ENCODE measurements at places on chromosomes 2 and 18.

DNA sequence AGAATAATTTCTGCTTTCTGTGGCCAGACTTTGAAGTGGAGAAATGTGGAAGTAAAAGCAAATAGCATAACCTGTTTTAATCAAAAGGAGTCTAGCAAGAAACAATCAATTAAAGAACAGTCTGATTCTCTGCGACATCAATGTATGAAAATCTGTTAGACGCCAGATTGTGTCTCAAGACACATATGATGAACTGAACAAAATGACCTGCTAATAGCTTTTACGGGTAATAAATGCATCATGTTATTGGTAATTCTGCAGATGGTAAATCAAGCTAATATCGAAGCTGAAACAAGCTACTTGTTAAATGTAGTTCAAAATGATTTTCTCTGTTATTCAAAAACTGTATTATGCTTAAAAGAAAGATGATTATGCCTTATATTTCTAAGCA, 208.5 kb upstream of the FIGN start:
- no peak for DNase-seq

- no peak for DNase-seq
These were observed 1398.0 kb upstream of the NXPH2 start for GRCh38 chr2:140178234-140178633.

DNA sequence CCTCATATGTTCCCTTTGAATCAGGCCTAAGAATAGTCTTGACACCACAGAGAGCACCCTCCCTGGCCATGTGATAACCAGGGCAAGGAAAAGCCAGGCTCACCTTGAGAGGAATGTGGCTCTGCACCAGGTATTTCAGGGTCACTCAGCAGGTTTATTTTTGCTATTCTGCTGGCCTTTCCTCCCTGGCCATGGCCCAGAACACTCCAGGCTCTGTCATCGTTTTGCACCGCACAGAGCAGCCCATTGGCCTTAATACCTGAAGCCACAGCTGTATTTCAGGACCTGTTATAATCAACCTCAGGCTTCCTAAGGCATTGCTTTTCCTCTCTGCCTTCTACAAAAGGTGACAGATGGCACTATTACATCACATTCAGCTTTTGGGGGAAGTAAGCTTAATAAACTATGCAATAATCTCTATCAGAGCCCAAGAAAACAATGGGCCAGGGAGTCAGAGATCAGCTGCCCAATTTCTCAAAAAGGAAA, 668.3 kb downstream of the IRS1 start:
- no peak for DNase-seq

DNA sequence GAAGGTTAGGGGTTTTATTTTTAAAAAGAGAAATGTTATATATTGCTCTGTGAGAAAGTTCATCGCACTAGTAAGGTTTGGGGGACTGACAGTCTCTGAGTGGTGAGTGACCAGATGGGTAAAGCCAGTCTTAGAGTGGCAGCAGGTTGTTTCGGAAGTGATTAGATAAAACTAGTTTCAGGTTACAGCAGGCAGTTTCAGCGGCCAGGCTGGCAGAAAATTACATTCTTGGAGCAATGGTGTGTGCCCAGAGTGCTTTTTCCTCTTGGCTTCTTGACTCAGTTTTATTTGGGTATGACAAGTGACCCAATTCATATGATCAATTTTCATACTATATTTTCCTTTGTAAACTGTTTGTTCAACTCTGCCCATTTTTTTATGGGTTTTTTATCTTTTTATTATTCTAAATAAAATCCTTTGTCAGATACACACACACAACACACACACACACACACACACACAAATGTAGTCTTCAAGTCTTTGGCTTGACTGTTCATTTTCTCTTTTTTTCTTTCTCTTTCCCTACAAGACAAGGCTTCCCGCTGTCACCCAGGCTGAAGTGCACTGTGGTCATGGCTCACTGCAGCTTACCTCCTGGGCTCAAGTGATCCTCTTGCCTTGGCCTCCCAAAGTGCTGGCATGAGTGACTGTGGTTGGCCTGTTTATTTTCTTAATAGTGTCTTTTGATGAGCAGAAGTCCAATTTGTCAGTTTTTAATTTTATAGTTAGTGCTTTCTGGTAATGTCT, 30.9 kb downstream of the RALBP1 start:
- no peak for DNase-seq

DNA sequence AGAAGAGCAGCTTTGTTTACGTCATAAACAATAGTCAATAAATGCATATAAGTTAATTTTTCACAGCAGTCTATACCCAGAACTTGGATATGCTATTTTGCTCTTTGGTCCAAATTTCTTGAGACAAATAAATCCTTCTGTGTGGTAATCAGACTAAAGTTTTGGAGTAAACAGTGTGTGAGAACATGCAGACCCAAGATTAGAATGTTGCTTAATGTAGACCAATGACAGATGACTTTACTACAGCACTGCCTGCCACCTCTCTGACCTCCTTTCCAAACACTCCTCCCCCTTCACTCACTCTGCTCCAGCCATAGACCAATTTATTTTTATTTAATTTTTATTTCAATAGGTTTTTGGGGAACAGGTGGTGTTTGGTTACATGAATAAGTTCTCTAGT, 115.3 kb upstream of the TANK start:
- no peak for DNase-seq

DNA sequence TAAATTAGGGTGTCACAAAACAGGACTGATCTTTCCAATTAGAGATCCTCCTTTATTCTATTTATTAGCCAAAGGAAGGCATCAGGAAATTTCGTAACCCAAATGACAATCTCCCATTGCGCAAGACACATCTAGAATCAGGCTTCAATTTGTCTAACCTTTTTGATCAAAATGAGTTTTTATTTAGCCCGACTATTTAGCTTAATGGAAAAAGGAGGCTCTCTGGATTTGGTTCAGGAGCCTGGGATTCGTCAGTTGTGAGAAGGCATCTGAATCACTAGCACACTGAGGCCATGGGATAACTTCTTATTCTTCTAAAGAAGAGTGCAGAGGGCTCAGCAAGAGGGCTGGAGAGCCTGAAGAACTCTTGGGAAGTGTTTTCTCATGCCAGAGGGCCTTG, 332.1 kb upstream of the ETAA1 start:
- no peak for DNase-seq

- DNase-seq = no peak
These were observed 57.8 kb downstream of the DIPK1C start for GRCh38 chr18:74399091-74399887.

DNA sequence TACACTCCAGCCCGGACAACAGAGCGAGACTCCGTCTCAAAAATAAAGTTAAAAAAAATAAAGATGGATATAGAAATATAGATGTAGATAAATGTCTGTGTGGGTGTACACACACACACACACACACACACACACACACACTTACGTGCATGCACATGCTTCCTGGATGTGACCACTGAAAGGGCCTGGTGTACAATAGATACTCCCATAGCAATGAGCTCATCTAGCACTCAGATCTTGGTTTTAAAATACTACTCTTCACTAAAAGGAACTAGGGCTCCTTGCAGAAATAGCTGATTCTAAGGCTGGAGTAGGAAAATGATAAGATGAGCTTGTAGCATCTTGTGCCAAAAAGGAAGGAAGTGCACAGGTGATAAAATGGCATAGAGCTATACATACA, 39.1 kb downstream of the ROCK2 start:
- no peak for DNase-seq

- no peak for DNase-seq
These were observed 323.9 kb downstream of the SMAD2 start for GRCh38 chr18:47606526-47606925.

- no peak for DNase-seq
These were observed 159.2 kb upstream of the SH3BP4 start for GRCh38 chr2:234792621-234793022.

DNA sequence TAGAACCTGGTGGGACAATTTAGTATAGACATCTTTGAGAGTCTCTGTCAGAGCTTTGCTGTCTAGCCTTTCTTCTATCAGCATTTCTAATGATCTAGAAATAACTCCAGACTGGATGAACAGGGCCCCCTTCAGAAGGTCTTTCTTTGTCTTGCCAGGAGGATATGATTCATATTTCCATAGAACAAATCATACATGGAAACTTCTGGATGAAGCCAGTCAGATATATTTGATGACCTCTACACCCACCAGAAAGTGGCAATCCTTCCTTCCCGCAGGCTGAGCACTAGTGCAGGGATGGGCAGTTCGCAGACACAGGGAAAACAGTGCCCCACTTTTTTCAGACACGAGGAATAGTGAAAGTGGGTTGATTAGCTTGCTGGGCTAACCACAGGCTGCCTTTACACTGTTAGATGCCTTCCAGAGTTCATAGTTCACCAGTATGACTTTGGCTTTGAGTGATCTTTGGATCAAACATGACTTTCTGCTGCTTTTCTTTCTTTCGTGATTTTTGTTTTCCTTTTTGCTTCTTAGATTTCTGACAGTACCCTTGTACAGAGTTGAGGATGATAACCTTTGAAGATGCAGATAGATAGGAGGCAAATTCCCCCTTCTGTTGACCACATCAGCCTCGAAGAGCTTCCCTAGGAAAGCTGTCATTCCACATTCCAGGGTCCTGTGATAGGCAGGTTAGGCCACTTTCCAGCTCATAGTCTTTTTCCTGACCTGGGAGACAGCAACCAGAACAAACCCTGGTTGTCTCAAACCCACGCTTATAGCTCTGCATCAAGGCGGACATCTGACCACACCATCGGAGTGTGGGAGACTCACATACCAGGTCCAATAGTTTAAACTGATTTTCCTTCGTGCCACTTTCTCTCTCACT, 237.0 kb downstream of the ZNF407 start:
- DNase-seq = no peak

- DNase-seq = no peak
These were observed 158.0 kb downstream of the LTBP1 start for GRCh38 chr2:33104726-33105125.

- no peak for DNase-seq
These were observed 127.1 kb upstream of the CHAC2 start for GRCh38 chr2:53640466-53640865.

GRCh38 chr2:112701052-112701451, 19.8 kb upstream of the NT5DC4 start:
- no peak for DNase-seq

GRCh38 chr2:47009253-47009767, 93.7 kb upstream of the MCFD2 start:
- DNase-seq = no peak

GRCh38 chr2:11949732-11950523, 203.5 kb downstream of the LPIN1 start:
- no peak for DNase-seq

GRCh38 chr2:222860740-222861410, at the start of gene ACSL3:
ACSL3 (plus strand) TSS chr2:222861036; CDS start chr2:222908773, 47,737 bp downstream.
- peak; percentile 91 for DNase-seq

DNA sequence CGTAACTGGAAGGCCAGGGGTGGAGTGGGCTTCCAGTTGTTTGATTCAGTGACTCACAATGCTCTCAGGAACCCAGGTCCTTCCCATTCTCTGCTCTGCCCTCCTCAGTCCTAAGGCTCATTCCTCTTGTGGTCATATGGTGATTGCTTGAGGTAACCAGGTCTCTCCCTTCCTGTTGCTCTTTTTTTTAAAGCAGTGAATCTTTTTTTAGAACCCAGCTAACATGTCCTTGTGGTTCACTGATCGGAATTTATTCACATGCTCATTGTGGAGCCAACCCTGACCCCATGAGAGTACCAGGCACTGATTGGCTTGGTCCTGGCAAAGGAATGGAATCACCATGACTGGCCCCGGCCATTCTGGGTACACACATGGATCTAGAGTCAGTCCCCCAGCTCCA, 7.4 kb downstream of the THNSL2 start:
- no peak for DNase-seq

- no peak for DNase-seq
These were observed 62.5 kb downstream of the MEP1B start for GRCh38 chr18:32252141-32252860.

GRCh38 chr2:42941633-42942176, 149.3 kb upstream of the HAAO start:
- no peak for DNase-seq

Measured in naive thymus-derived CD8-positive, alpha-beta T cell (primary cell).